Head of caudate nucleus (tissue), 42 donors: ENCODE measurements at places on chromosomes 5 and 9.

- no peak for DNase-seq
Measured at GRCh38 chr5:137215261-137215660, 283.9 kb downstream of the SPOCK1 start.

DNA sequence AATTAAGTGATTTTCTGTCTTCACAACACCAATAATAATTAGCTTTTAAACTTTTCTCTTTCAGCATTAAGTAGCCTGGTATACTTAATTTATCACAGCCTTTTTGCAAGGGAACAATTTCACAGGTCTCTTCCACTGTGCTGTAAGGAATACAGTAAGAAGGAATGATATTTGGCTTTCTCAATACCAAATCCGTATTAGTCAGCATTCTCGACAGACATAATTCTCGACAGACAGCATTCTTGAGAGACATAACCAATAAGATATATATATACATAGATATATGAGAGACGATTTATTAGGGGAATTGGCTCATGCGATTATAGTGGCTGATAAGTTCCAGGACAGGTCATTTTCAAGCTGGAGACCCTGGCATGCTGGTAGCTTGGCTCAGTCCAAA lies 18.0 kb downstream of the PRKAA1 start:
- DNase-seq = no peak

DNA sequence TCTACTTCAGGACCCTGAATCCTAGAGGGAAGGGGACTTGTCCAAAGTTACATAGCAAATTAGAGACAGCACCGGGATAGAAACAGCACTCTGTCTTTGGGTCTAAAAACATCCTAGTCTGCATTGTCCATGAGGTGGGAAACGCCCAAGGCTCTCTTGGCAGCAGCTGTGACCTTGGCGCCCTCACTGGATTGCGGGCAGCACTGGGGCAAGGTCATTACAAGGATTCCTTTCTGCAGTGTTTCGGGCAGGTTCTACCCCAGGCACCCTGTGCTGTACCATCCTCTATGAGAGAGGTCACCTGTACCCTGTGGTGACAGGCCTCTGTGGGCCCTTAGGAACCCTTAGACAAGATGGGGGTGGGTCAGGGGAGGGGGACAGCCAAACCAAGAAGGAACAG lies 8.6 kb downstream of the CD74 start:
- no peak for DNase-seq

DNA sequence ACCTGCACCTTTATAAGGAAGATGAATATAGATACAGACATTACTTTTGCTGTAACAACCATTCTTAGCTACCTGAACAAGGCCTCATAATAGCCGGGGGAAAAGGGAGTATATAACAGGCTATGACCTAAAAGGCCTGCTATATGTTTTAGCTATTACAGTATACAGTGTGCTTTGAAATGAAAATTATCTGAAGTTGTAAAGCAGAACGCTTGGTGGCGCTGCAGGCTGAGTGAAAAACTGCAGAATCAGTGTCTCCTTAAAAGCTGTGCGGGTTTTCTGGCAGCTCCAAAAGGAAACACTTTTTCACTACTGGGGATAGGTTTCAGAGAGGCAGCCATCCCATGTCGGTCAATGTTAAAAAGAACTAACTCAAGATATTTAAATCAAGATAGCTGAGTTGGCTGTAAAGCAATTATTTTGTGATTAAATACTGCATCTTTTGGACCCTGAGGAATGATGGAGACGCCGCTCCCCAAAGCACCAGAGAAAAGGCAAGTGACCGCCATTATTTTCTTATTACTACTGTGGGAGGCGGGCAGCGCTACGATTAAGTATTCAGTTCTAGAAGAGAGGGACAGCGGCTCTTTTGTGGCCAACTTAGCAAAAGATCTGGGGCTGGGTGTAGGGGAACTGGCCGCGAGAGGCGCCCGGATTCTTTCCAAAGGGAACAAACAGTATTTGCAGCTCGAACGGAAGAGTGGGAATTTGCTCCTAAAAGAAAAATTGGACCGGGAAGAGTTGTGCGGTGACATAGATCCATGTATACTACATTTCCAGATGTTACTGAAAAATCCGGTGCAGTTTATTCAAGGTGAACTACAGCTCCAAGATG lies 5.9 kb downstream of the PCDHB6 start:
- no peak for DNase-seq

GRCh38 chr5:3606121-3606831 lies 10.6 kb downstream of the IRX1 start:
- peak; percentile 23 for DNase-seq
